ENCODE measurements at places on chromosomes 11 and 22.

- DNase-seq = no peak
Observed at GRCh38 chr22:46596819-46597218, 23.4 kb upstream of the GRAMD4 start.

GRCh38 chr11:16985297-16985696, 28.9 kb downstream of the PLEKHA7 start:
- DNase-seq = no peak

DNA sequence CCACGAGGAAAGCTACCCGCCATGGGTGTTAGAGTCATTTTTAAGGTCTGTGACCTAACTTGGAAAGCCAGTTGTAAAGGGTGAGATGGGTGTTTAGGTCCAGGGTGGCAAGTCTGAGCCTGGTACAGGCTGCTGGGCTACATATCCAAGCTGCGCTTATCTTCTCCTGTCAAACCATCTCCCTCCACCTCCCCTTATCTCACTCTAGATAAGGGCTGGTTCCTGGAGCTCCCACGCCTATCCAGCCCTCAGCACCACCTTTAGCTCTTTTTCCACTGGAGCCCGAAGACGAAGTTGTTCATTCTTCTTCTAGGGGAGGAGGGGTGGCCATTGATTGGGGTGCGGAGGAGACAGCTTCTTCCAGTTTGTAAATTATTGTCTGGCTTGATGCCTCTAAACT, 48.5 kb downstream of the MICAL2 start:
- no peak for DNase-seq

DNA sequence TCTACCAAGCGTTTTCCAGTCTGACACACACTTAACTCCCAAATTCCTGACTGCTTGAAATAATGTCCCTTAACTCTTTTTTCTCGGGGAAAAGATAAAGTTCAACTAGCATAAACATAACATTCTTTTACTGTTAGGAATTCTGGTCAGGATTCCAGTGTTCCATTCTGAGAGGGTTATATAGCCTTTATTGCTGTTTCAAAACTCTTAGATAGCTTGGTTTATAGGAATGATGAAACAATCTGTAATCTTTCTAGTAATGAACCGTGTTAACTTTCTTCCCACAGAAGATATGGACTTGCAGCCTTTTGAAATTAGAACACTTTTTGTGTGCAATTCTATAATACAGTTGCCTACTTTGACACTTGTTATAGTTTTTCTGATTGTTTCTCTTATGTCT, 8.6 kb downstream of the REXO2 start:
- DNase-seq = no peak

GRCh38 chr11:9015677-9016076, 11.9 kb upstream of the NRIP3 start:
- peak; percentile 42 for DNase-seq

DNA sequence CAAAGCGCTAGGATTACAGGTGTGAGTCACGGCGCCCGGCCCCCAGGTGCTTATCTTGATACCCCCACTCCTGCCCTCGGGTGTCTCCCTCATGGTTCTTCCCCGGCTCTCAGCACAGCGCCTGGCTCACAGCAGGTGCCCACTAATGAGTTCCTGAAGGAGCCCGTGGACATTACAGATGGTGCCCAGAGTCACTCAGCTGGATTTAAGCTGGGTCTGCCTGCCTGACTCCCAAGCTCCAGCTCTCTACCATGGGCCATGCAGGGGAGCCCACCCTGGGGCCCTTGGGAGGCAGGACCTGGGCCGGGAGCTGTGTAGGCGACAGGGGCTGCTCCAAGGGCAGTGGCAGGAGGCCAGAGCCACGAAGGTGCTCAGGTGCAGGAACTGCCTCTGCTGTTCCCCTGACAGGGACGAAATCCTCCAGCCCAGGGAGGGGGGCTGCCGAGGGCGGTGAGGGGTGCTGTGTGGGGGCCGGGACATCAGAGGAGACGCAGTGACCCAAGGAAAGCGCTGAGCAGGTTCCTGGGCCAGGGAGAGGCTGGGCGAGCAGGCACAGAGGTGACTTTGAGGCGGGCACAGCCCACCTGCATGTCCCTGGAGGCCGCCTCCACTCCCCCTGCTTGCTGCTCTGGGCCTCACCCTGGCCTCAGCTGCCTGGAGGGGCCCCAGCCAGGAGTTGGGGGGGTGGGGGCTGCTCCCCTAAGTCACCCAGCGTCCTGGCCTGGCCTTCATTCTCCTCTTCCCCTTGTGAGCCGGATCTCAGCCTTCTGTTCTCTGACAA, 14.6 kb upstream of the FLRT1 start:
- no peak for DNase-seq

GRCh38 chr22:44889255-44889878, 120.4 kb downstream of the PHF21B start:
- no peak for DNase-seq

DNA sequence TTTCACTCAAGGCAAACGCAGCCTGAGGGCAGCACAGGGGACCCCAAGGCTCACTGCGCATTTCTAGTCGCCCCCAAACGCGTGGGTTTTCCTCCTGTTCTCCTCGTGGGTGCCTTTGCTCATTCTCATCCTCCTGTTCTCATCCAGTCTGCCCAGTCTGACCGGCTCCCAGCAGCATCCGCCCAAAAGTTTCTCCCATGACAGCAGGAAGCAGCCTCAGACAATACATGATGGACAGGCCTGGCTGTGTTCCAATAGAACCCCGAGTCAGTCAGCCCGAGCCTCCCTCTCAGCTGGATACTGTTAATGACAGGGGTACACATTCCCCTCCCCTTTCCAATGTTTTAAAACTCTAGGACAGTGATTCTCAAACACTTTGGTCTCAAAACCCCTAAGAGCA, 22.5 kb upstream of the KRTAP5-7 start:
- no peak for DNase-seq

GRCh38 chr11:10481560-10482349, 26.7 kb downstream of the AMPD3 start:
- no peak for DNase-seq

- no peak for DNase-seq
Observed at GRCh38 chr11:26700574-26701235, 21.2 kb downstream of the SLC5A12 start.

- peak; percentile 97 for DNase-seq
Observed at GRCh38 chr22:31399211-31400022, at the start of gene DRG1. TSS of gene DRG1 (plus strand) at chr22:31399604. CDS start at chr22:31399684, 80 bp downstream.

DNA sequence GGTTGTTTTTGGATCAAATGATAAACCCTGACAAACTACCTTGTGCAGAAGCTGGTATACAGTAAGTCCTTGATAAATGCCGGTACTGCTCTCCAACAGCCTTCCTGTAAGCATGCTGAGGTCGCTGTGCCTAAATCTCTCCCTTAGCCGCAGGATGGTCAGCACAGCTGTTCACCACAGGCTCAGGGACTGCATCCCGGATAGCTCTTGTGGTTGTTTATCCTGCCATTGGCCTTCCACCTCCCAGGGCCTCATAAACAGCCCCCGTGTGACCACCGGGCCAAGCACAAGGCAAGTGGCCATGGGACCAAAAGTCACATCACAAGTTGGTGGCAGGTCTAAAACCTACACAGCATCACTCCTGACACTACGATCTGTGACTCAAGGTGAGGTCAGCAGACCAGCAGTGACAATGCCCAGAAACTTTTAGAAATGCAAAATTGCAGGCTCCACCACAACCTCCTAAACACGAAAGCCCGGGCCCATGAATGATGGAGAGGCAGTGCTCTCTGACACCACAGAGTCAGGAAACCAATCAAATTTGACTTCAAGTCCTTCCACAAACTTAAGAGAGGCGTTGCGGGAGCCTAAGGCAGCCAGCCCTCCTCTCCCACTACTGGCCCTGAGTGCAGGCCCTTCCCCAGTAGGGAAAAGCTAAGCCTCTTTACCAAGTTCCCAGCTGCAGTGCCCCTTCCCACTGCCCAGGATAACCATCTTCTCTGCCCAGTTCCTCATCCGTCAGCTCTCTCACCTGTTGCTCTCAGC, 3.9 kb downstream of the SPATA19 start:
- DNase-seq = no peak

DNA sequence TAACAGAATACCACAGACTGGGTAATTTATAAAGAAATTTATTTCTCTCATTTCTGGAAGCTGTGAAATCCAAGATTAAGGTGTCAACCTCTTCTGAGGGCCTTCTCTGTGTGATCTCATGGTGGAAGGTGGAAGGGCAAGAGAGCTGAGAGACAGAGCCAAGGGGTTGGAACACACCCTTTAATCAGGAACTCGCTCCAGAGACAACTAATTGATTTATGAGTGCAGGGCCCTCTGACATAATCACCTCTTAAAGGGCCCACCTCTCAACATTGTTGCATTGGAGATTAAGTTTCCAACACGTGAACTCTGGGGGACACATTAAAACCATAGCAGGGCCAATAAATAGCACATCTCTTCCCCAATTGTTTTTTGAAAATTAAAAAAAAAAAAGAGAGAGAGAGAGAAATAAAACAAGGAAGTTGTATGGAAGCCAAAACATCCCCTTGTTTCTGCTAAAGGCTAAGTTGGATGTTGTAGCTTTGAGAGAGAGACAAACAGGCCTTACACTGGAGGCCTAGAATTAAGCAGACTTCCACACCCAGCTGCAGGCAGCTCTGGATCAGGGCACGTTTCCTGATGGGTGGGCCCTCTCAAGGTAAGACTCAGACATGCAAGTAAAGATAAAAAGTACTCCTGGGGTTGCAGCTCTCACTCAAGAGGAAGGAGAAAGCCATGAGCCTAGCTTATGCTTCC, 64.1 kb upstream of the BIRC3 start:
- no peak for DNase-seq

- DNase-seq = no peak
Observed at GRCh38 chr11:113906038-113906437, 1.4 kb downstream of the HTR3B start.

DNA sequence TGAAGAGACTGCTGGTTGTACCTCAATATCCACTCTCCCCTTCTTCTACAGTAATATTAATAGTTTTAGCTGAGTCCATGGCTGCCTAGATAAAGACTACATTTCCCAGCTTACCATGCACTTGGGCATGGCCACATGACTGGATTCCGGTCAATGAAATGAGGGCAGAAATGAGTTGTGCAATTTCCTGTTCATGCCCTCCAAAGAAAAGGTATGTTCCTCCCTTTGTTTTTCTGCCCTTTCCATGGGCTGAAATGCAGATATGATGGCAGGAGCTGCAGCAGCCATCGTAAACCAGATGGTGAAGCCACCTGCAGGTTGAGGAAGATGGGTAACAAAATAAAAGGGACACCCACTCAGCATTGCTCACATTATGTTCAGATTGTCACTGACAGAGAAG, 15.3 kb upstream of the ELFN2 start:
- no peak for DNase-seq

DNA sequence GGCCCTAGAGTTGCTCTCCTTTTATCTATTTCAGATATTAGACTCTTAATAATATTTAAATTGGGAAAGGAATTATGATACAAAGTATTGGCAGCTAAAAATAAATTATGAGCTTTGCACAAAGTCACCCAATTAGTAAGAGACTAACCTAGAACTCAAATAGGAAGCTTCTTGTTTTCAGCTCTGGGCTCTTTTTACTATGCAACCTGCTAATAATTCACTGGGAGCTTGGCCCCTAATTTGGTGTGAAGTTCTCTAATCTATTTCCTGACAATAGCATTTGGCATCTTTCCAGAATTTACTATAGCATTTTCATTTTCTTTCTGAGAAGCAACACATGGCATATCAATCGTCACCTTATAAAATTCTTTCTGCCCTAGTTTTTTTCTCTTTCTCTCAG, 727.7 kb upstream of the ANO5 start:
- DNase-seq = no peak

DNA sequence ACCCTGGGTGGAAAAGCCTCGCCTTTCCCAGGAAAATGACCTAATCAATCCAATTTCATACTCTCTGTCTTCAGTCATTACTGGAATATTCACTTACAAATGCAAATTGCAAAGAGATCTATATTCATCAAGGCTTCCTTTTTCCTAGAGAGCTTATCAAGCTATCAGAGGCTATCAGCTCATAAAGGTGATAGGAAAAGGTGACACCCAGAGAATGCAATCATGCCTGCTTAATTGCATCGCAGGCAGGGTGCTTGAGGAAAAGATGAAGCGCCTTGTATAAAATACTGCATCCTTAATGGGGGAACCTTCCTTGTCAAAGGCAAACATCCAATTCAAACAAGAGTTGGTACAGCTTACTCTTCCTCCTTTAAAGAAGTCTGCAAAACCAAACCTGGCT, 59.7 kb downstream of the SHANK2 start:
- no peak for DNase-seq

- DNase-seq = no peak
Observed at GRCh38 chr11:45698777-45699497, 33.5 kb upstream of the CHST1 start.

DNA sequence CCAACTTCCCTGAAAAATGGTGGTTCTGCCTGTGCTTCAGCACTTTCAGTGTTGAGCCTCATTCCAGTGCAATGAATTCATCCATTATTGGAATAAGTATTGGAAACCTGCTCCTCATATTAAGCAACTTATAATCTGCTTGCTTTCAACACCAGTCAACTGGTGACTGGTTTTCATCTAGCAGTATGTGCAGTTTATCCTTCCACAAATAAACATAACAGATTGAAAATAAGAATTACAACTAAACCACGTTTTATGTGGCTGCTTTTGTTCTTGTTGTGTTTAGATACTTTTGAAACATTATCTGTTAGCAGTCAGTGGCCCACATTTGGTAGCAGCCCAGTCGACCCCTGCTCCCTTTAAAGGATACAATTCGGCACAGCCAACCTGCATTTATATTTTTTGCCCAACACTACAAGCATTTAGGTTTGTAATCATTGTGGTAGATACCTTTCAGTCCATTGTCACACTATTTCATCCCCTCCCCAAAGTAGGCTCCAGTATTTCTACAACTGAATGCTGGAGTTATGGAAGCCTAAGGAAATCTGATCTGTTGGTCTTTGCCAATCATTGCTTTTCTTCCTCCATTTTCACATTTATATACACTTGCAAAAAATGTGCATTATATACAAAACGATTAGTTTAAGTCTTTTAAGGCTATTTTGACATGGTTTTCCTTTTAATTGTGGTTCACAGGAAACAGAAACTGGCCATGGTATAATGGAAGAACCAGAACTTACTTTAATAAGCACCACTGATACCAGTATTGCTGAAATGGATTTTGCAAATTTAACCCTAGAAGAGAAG, 13.1 kb downstream of the TAF1D start:
- DNase-seq = no peak

DNA sequence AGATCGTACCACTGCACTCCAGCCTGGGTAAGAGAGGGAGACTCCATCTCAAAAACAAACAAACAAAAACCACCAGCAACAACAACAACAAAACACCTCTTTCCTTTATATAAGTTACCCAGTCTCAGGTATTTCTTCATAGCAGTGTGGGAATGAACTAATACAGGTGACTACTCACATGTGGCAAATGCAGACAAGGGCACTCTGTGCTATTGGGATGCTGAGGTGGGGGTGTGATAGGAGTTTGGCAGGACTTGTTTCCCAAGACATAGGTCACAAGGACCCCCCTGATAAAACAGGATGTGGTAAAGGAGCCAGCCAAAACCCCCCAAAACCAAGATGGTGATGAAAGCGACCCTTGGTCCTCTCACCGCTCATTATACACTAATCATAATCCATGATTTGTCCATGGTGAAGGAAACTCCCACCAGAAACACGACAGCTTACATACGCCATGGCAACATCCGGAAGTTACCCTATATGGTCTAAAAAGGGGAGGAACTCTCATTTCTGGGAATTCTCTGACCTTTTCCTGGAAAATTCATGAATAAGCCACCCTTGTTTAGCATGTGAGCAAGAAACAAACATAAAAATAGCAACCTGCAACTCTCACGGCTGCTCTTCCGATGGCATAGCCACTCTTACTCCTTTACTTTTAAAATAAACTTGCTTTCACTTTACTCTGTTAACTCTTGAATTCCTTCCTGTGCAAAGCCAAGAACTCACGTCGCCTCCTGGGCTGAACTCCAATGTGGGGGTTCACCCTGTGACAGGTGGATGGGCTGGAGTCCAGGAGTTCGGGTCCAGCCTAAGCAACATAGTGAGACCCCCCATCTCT, 18.8 kb upstream of the INCENP start:
- DNase-seq = no peak

- DNase-seq = no peak
Observed at GRCh38 chr11:126896025-126896424, 104.5 kb downstream of the KIRREL3 start.
